ENCODE measurements at places on chromosomes 1 and 21. TPM values are rescaled to one million over a fixed set of nuclear protein-coding genes. Genes with fewer than 3 reads are reported as not detected.

- DNase-seq = no peak
- H3K36me3 ChIP-seq = no peaks in the 10 kb centered on the region
- H3K27ac ChIP-seq = no peak overlapping the region
- H3K27me3 ChIP-seq = no peaks in the 10 kb centered on the region
These were observed 48.9 kb downstream of the RASAL2 start for GRCh38 chr1:178142806-178143205.

DNA sequence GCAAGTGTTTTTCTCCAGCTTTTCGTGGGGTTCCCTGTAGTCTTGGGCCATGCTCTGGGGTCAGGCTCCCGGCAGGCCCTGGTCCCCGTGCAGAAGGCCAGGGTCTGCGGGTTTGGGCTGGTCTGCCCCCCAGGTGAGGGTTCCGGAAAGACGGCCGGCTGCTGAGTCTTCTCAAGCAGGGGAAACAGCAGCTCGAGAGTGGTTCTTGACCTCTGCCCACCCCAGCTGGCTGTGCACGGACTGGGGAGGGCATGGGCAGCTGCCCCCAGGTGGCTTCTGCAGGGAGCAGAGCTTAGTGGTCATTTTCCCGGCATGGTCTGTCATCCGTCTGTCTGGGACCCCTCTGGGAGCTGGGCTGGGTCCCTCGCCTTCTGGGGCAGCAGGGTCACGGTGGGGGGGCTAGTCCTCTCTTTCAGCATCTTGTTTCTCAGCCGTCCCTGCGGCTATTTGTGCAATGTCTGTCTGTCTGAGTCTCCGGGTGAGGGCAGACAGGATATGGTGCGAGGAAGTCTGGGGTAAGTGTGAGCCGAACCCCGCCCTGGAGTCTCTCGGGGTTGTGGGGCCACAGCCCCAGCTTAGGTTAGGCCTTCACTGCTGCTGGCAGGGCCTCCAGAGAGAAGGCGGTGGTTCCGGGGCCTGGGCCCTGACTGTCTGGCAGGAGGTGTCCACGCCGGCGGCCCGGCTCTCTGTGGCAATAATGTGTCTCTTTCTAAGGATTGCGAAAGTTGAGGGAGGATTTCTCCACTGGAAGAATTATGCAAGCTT, 6.1 kb downstream of the SKI start:
- peak; percentile 83 for DNase-seq
- H3K27ac ChIP-seq = peak overlapping the region; percentile 84
- H3K4me3 ChIP-seq = peak overlapping the region; percentile 90
- H3K27me3 ChIP-seq = no peaks in the 10 kb centered on the region
- peaks cover 6% of the 10 kb centered on the region for H3K36me3 ChIP-seq
- H3K4me1 ChIP-seq = peaks cover 81% of the 10 kb centered on the region

GRCh38 chr1:30885570-30886522, 22.7 kb downstream of the SDC3 start:
- no peaks in the 10 kb centered on the region for H3K4me1 ChIP-seq
- DNase-seq = no peak
- H3K27ac ChIP-seq = no peak overlapping the region
- no peak overlapping the region for H3K4me3 ChIP-seq
- H3K36me3 ChIP-seq = no peaks in the 10 kb centered on the region

DNA sequence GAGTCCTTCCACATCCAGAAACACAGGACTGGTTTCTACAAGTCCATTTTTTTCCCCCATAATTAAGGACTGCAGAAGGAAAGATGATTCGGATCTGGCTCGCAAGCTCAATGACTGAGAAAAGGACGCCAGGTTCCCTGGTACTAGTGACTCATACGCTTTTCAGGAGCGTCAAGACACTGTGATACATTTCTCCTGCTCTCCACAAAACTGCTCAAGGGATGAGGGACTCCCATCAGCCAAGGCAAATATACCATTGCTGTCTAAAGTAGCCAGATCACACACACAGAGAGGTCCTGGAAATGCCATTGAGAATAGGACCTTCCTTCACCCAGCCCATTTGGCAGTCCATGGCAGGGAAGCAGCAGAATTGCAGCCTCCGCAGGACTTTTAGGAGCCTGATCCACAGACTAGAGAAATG, 253.6 kb upstream of the IRF2BP2 start:
- no peak overlapping the region for H3K27ac ChIP-seq
- H3K4me1 ChIP-seq = peaks cover 6% of the 10 kb centered on the region
- no peaks in the 10 kb centered on the region for H3K27me3 ChIP-seq
- no peaks in the 10 kb centered on the region for H3K36me3 ChIP-seq

DNA sequence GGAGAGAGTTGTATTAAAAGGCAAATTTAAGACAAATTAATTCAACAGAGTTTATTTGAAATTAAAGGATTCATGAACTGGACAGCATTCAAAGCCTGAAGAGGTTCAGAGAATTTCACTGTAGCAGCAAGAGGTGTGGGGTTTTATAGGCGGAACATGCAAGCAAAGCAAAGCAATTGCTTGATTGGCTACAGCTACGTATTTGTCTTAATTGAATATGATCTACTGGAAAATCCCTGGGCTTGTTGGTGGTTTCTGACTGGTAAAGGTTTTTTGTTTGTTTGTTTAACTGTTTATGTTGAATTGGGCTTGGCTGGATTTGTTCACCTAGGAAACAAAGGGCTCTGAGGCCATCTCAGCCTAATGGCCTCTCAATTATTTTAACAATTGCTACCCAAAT, 61.5 kb downstream of the KCNK1 start:
- H3K4me3 ChIP-seq = no peak overlapping the region
- no peaks in the 10 kb centered on the region for H3K27me3 ChIP-seq
- H3K27ac ChIP-seq = no peak overlapping the region
- H3K4me1 ChIP-seq = no peaks in the 10 kb centered on the region

- peak overlapping the region; percentile 88 for H3K27ac ChIP-seq
- peak overlapping the region; percentile 93 for H3K4me3 ChIP-seq
- no peak for DNase-seq
- H3K4me1 ChIP-seq = peaks cover 85% of the 10 kb centered on the region
- H3K27me3 ChIP-seq = no peaks in the 10 kb centered on the region
These were observed 1.8 kb downstream of the TNFRSF1B start for GRCh38 chr1:12168451-12169160.

DNA sequence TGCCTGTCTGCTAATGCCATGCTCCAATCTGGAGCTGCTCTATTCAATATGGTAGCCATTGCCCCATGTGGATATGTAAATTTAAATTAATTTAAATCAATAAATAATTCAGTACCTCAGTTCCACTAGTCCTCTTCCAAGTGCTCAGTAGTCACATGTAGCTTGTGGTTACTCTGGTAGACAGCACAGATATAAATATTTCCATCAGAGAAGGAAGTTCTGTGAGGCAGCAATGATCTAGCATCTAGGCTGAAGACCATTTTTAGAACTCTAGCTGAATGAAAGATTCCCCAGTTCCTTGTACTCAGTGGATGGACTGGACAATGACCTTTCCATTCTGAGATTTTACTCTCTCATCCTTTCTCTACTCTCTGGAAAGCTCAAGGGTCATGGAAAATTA, 25.8 kb upstream of the CAPZB start:
- DNase-seq = no peak
- no peaks in the 10 kb centered on the region for H3K27me3 ChIP-seq
- H3K4me3 ChIP-seq = no peak overlapping the region
- no peak overlapping the region for H3K27ac ChIP-seq

DNA sequence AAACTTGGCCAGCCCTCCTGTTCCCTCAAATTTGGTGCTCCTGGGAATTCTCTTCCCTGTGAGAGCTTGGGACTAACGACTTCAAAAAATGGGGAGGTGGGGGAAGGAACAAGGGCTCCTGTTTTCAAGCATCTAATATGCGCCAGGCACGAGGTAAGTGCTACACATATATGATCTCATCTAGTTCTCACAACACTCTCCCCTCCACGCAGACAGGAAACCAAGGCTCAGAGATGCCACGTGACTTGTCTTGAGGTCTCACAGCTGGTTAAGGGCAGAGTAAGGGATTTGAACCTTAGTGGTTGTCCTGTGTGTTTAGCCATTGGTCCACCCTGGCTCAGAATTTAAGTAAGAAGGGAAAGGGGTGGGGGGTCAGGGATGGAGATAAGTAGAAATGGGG, 125.9 kb downstream of the DMRTB1 start:
- DNase-seq = peak; percentile 37
- H3K4me3 ChIP-seq = no peak overlapping the region
- H3K27me3 ChIP-seq = no peaks in the 10 kb centered on the region
- no peaks in the 10 kb centered on the region for H3K36me3 ChIP-seq
- peaks cover 21% of the 10 kb centered on the region for H3K4me1 ChIP-seq
- H3K27ac ChIP-seq = no peak overlapping the region

DNA sequence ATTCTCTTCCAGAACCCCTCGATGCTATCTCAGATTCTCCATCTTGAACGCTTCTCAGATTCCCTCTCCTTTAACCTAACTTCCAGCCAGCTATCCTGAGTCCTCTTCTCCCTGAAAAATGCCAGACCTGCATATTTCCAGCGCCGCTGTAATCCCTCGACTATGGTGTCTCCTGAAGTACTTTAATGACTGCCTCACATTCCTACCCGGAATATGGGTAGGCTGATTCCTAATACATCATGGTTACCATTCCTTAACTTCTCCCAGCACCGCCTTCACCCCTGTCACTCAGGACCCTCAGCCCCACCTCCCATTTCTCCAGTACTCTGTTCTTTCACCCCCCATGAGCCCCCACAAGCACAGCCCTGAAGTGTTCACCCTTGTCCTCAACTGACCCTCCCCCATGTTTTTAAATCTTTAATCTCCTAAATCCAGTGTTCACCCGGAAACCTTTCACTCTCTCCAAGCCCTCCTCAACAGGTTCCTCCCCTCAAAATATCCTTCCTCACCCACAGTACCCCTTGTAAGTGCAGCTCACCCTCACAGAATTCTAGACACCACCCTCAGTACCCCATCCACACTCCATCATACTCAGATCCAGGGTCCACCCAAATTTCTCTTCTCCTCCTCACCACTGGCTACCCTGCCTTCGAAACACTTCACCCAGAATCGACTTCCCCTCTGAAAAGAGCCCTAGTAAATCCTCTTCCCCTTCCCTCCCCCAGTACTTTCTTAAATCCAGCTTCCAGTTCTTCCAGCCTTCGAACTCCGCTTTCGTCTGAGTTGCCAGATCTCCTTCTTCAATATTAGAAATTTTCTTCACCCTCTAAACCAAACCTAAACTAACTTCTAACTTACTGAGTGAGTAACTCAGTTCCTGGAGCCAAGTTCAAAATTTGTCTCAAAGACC, 922 bp downstream of the CPT2 start:
- DNase-seq = no peak
- H3K4me1 ChIP-seq = peaks cover 26% of the 10 kb centered on the region
- H3K36me3 ChIP-seq = peaks cover 3% of the 10 kb centered on the region
- H3K4me3 ChIP-seq = peak overlapping the region; percentile 98

GRCh38 chr1:231236208-231236591, 4.8 kb upstream of the GNPAT start:
- H3K27ac ChIP-seq = no peak overlapping the region
- H3K27me3 ChIP-seq = no peaks in the 10 kb centered on the region

GRCh38 chr1:16326833-16327404, 25.4 kb downstream of the FBXO42 start:
- no peak for DNase-seq
- H3K36me3 ChIP-seq = no peaks in the 10 kb centered on the region
- peaks cover 5% of the 10 kb centered on the region for H3K4me1 ChIP-seq
- H3K27ac ChIP-seq = no peak overlapping the region
- no peak overlapping the region for H3K4me3 ChIP-seq

GRCh38 chr1:192378276-192378675, 61.5 kb downstream of the RGS21 start:
- H3K27ac ChIP-seq = no peak overlapping the region
- H3K4me3 ChIP-seq = no peak overlapping the region
- H3K36me3 ChIP-seq = no peaks in the 10 kb centered on the region
- H3K27me3 ChIP-seq = no peaks in the 10 kb centered on the region
- DNase-seq = no peak

DNA sequence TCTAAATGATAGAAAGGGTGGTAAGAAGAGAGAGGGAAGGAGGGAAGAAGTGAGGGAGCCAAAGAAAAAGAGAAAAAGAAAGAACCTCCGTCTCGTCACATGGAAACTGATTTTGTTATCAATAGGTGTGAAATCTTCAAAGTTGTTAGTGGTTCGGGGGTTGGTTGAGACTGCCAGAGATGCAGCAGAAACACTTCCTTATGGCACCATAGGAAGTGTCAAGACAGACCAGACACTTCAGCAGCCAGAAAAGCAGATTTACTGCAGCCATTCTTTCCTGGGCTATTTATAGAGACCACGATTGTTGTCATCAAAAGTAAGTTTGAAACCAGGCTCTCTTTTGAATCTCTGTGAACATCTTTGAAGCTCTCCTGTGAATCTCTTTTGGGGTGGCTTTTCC, 150.5 kb downstream of the PLPPR5 start:
- no peaks in the 10 kb centered on the region for H3K27me3 ChIP-seq
- no peak overlapping the region for H3K4me3 ChIP-seq
- H3K4me1 ChIP-seq = peaks cover 31% of the 10 kb centered on the region
- H3K36me3 ChIP-seq = no peaks in the 10 kb centered on the region
- DNase-seq = peak; percentile 17

- H3K4me3 ChIP-seq = no peak overlapping the region
- no peaks in the 10 kb centered on the region for H3K27me3 ChIP-seq
- DNase-seq = no peak
These were observed 5.6 kb downstream of the MFN2 start for GRCh38 chr1:11985851-11986250.

DNA sequence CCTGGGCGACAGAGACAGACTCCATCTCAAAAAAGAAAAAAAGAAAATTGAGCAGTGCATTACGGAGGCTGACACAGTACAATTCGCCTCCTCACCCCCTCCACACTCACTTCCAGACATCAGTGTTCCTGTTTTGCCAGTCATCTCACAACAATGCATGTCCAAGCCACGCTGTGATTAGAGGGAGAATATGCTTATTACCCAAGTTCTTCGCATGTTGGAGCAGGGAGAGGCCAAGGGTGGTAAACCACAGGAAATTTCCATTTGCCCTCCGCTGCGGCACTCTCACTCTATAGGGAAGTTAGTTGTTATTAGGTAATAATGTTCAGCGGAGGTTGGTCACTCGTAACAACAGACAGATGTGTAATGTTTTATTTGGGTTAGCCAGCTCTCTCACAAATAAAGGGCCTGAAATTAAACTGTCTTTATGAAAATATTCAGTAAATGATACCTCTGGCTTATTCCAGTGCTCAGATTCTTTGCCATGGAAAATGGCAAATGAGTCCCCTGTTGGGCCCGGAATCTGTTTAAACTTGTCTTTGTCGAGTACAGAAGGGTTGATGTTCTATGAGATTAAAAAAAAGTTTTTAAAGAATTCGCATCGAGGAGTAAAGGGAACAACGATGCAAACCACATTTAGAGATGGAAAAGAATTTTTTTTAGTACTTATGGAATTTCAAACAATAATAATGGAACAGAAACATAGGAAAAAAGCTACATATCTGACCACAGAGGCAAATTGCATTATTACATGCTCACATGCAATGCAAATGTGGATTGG, 33.1 kb downstream of the KCNJ15 start:
- DNase-seq = no peak
- H3K36me3 ChIP-seq = no peaks in the 10 kb centered on the region
- H3K4me1 ChIP-seq = peaks cover 3% of the 10 kb centered on the region
- no peak overlapping the region for H3K4me3 ChIP-seq
- no peak overlapping the region for H3K27ac ChIP-seq
- no peaks in the 10 kb centered on the region for H3K27me3 ChIP-seq

CD247 gene
- total RNA-seq = 340 TPM

BTBD8 gene
- 6.0 TPM for total RNA-seq

IGSF9 gene
- total RNA-seq = not detected

NOC2L gene
- total RNA-seq = 69.5 TPM

LINGO4 gene
- total RNA-seq = 0.52 TPM

SYTL1 gene
- total RNA-seq = 158 TPM

All from CD4-positive, alpha-beta memory T cell (primary cell).